ENCODE measurements at places on chromosomes 2 and 18.

DNA sequence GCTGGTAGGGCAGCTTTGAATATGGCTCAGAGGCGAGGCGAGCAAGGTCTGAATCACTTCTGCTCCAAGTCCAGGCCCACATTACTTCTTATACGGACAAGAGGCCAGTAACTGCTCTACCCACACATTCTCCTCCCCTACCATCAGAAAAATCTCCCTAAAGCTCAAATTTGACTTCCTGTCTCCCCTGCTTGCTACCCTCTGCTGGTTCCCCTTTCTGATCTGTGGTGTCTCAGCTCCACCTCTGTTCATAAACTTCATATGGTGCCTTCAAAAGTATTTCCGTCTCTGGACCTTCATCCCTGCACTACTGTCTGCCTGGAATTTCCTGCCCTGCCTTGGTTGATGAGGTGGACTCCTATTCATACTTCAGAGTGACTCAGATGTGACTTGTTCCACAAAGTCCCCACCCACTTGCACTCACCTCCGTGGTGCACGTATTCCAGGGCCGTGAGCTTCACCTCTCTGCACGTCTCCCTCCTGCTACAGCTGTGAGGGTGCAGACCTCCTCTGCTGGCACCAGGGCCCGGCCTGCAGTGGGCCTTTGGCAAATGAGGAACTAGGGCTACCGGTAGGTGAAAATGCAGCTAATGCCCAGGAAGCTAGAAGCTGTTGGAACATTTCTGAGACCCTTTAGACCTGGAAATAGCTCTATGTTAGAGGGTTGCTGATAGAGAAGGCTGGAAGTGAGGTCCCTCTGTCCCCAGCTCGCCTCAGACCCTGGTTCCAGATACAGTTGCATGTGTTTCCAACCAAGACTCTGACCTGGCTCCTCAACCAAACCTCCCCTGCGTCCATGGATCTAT, 24.6 kb upstream of the KCMF1 start:
- H3K4me1 ChIP-seq = no peaks in the 10 kb centered on the region
- no peak for DNase-seq
- no peak overlapping the region for H3K4me3 ChIP-seq
- no peak overlapping the region for H3K27ac ChIP-seq
- no peaks in the 10 kb centered on the region for H3K36me3 ChIP-seq

DNA sequence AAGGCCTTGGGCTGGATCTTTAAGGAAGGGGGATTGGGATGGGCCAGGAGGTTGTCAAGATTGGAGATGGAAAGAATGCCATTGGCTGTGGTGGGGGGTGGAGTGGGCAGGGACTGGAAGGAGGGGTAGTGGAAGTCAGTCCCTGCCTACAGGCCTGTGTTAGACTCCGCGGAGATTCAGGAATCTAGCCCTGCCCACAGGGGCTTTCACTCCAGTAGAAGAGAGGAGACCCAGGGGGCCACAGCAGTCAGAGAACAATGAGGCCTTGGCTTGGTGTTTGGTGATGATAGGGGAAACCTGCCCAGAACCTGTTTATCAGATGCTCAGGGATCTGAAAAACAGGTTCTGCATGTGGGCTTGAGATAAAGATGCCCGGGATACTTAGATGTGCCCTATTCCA, 6.1 kb downstream of the STEAP3 start:
- H3K27ac ChIP-seq = no peak overlapping the region
- peaks cover under 1% of the 10 kb centered on the region for H3K4me1 ChIP-seq
- no peaks in the 10 kb centered on the region for H3K27me3 ChIP-seq
- no peaks in the 10 kb centered on the region for H3K36me3 ChIP-seq
- H3K4me3 ChIP-seq = no peak overlapping the region

DNA sequence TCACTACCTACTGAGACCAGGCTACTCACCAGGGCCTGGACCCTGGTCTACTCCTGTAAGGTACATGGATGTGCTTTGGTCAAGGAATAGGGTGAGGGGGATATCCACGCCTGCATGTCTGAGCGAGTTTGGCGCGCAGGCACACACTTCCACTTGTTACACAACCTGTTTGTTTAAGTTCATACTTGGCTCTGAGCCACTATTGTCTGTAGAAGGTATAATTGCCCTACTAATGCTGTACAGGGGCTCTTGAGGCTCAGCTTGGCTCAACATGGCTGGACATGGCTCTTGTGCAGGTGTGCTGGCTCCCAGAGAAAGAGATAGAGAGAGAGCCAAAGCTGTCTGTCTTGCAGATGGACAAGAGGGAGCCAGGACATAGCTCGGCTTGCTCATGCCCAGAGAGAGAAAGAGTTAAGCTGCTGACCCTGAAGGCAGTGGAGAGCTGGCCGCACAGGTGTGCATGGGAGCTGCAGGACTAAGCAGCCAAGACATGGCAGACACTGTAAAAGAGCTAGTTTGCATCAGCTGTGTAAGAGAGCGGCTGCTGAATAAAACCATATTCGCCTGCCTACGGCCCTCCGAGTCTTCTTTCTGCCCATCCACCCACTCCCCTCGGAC, 35.2 kb downstream of the NPPC start:
- no peak for DNase-seq
- no peaks in the 10 kb centered on the region for H3K4me1 ChIP-seq
- H3K4me3 ChIP-seq = no peak overlapping the region
- no peaks in the 10 kb centered on the region for H3K27me3 ChIP-seq
- no peaks in the 10 kb centered on the region for H3K36me3 ChIP-seq
- no peak overlapping the region for H3K27ac ChIP-seq

DNA sequence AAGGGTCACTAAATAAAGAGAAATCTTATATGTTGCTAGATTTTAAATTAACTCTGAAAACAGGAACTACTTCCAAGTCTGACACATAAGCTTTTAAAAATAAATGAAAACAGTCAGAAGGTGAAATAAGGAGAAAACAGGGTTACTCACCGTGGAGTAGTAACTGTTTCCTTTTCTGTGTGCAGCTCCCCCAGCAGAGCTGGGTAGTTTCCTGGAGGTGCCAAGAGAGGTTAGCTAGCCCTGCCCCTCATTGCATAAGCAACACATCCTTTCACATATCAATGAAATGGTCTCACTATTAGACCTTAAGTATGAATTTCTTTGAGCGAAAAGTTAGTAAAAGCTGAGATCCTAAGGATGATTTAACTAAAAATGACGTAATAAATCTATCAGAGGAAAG, 54.0 kb upstream of the GPR75 start:
- no peak overlapping the region for H3K4me3 ChIP-seq
- H3K27me3 ChIP-seq = no peaks in the 10 kb centered on the region
- H3K27ac ChIP-seq = no peak overlapping the region
- no peaks in the 10 kb centered on the region for H3K4me1 ChIP-seq
- no peaks in the 10 kb centered on the region for H3K36me3 ChIP-seq
- no peak for DNase-seq

GRCh38 chr2:66364495-66365333, 70.2 kb upstream of the MEIS1 start:
- no peaks in the 10 kb centered on the region for H3K36me3 ChIP-seq
- DNase-seq = peak; percentile 31
- H3K27ac ChIP-seq = no peak overlapping the region
